ENCODE measurements at places on chromosomes 3 and 15.

- no peak for DNase-seq
These were observed 87.7 kb downstream of the NEO1 start for GRCh38 chr15:73139744-73140553.

GRCh38 chr3:8352475-8352874, 149.1 kb upstream of the LMCD1 start:
- no peak for DNase-seq

GRCh38 chr3:119296727-119297122, 2.5 kb downstream of the ARHGAP31 start:
- no peak for DNase-seq

DNA sequence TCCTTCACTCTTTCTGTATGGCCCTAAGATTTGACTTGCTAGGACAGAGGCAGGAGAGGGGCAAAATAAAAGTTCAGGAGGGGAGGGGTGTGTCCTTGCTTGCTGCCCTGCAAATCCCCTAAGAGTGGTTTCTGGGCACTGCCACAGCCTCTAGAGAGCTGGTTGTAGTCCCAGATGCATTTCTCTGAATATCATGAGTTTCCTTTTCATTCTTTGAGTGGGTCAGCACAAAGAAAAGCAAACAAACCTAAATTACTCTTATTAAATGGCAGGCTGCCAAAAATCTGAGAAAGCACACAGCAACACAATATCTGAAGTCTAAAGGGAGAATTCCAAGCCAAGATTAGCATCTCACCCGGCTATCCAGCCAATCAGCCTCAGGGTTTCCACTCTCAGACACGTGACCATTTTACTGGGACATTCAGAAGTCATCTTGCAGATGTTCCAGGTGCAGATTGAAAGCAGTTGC, 919.3 kb downstream of the TUSC7 start:
- no peak for DNase-seq

- DNase-seq, result no peak
These were observed 64.9 kb downstream of the COL8A1 start for GRCh38 chr3:99702953-99703943.

DNA sequence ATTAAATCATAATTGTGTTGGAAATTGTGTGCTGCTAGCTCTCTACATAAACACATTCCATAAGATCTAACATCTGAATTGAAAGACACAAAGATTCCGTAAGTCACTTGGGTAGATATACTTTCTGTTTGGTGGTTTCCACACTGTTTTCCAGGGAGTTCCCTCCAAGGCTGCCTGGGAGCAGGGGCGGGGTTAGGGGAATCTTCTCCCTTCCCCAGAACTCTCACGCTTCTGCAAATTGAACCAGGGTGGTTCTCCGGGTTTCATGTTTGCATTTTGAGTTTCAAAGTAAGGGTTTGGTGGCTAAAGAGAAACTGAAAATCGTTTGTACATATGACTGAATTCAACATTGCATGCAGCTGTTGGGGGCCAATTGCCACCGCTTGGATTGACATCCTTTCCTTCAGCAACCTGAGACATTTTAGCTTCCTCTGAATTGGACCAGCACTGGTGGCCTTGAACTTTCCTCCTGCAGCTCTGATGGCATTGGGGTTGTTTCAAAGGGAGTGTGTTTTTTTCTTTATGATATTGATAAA, 192.7 kb upstream of the FEZF2 start:
- DNase-seq, result no peak

GRCh38 chr3:132625613-132626012, 28.5 kb downstream of the ACKR4 start:
- DNase-seq, result no peak

DNA sequence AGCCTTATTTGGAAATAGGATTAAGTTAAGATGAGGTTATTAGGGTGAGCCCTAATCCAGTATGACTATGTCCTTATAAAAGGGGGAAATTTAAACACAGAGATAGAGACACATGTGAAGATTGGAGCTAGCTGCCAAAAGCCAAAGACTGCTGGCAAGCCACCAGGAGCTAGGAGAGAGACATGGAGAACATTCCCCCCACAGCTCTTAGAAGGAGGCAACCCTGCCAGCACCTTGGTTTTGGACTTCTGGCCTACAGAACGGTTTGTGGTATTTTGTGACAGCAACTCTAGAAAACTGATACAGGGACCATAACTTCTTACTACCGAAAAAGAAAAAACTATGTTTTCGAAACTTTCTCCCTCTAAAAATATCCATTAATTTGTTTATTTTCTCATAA, 245.3 kb upstream of the RARB start:
- no peak for DNase-seq

DNA sequence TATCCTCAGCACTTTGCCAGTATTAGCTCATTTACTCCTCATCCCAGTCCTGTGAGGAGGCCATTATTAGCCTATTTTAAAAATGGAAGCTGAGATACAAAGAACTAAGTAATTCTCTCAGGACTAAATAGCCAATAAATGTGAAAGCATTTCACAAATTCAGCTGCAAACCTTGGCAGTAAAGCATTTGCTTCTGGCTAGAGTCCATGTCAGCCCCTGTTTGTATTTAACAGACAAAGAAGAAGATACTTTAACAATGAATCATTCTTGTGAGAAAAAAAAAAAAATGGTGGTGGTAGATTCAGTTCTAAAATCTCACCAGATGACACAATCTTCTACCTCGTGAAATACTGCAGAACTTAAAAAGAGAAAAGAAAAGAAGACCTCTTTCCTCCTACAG, 85.0 kb upstream of the CNTN6 start:
- DNase-seq, result no peak

DNA sequence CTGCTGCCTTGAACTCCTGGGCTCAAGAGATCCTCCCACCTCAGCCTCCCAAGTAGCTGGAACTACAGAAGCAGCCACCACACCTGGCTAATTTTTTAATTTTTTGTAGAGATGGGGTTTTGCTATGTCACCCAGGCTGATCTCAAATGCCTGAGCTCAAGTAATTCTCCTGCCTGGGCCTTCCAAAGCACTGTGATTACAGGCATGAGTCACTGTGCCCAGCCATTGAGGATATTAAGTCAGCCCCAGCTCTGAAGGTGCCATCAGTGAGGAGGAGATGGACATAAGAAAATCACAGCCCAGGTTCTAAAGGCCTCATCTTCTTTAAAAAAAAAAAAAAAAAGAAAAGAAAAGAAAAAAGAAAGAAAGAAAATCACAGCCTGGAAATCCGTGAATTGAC, 26.6 kb upstream of the PSTPIP1 start:
- DNase-seq, result no peak

DNA sequence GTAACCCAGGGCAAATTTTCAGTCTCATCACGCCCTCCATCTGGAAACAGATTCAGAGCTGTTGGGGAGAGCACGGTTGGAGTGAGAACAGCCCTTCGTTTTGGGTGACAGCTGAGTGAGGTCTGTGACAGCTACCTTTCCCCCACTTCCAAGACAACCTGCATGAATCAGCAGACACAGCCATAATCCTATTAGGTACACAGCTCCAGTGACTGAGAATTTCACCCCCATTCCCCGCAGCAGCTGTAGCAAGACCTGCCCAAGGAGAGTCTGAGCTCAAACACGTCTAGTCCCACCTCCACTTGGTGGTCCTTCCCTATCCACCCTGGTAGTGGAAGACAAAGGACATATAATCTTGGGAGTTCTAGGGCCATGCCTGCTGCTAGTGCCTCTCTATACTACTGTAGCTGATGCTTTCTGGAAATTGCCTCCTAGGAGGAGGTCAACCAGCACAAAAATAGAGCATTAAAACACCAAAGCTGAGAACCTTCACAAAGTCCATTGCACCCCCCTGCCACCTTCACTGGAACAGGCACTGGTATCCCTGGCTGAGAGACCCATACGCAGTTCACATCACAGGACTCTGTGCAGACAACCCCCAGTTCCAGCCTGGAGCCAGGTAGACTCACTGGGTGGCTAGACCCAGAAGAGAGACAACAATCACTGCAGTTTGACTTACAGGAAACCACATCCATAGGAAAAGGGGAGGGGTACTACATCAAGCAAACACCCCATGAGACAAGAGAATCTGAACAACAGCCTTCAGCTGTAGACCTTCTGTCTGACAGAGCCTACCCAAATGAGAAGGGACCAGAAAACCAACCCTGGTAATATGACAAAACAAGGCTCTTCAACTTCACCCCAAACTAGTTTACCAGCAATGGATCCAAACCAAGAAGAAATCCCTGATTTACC, 448.6 kb upstream of the CBLB start:
- no peak for DNase-seq

DNA sequence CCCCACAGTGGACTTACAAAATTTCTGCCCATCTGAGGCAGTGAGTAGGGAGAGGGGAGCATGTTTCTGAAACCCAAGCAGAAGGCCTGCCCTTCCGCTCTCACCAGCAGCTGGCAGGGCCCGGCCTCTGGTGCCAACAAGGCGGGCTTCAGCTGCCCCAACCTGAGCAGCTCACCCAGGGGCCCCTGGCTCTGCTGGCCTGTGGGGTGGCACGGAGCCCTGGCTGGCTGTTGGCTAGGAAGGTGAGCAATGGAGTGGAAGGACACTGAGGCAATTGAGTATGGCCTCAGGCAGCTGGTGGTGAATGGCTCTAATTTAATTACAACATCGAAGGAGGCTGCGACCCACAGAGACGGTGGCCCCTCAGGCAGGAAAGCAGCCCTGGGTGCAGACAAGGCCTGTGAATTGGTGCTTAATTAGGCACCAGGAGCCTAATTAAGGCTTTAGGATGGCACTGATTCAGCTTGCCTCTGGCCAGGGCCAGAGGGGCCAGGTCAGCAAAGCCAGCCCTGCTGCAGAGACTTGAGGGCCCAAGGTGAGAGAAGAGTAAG, 60.9 kb downstream of the ST8SIA2 start:
- DNase-seq, result no peak

DNA sequence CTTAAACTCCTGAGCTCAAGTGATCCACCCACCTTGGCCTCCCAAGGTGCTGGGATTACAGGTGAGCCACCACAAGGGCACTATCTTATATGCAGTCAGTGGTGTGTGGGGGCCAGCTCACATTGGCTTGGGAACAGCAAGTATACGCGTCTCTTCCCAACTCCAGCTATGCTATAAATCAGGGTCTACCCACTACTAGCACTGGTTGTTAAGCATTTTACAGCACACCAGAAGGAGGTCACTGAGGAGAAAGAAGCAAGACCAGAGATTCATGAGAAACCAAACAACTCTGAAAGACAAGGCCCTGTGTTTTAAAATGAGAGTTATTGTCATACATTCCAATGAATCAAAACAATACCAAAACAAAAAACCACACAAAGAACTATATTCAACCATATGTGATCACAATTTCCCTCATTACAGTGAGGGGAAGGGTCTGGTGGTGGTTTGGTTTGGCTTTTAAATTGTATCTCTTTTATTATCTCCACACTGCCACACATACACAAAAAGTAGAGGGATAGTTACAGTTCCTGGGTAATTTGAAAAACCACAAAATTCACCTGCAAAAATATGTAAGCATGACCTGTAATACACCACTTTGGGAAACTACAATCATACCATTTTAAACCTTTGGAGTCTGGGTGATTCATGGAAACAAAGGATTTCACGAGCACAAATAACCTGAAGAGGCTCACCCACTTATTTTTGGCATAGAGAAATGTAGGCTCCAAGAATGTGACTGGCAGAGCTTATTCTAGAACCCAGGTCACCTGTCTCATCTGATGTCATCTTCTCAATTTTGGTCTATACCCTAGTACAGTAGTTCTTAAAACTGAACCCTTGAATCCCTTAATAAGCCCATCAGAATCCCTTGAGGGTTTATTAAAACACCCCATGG, 5.2 kb downstream of the MAGI1 start:
- DNase-seq, result no peak

GRCh38 chr3:146554151-146554760, 9.8 kb upstream of the PLSCR1 start:
- DNase-seq, result no peak

GRCh38 chr15:48800811-48801455, 9.9 kb downstream of the CEP152 start:
- DNase-seq, result no peak

DNA sequence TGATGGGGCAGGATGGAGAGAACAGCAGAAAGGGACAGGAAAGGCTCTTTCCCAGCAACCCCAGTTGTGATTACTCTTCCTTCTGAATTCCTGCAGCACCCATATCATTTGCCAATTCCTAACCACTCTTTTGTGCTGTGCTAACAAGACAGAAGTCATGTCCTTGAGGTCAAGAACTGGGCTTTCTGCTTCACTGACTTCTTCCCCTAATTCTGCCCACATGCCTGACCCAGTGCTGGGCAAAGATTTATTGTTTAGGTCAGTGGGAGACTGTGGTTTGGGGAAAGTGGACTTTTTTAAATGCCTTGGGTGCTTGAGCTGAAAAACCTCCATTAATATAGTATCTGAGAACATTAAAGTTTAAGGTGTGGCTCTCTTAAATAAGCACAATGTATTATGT, 4.2 kb upstream of the EFCAB12 start:
- DNase-seq, result no peak

- DNase-seq, result no peak
These were observed 150.9 kb upstream of the UBE2E2 start for GRCh38 chr3:23052208-23052607.

- DNase-seq, result peak; percentile 88
These were observed 99.3 kb downstream of the BDH1 start for GRCh38 chr3:197456261-197457091.

- DNase-seq, result no peak
These were observed 86.1 kb downstream of the PLCH1 start for GRCh38 chr3:155658671-155659261.

DNA sequence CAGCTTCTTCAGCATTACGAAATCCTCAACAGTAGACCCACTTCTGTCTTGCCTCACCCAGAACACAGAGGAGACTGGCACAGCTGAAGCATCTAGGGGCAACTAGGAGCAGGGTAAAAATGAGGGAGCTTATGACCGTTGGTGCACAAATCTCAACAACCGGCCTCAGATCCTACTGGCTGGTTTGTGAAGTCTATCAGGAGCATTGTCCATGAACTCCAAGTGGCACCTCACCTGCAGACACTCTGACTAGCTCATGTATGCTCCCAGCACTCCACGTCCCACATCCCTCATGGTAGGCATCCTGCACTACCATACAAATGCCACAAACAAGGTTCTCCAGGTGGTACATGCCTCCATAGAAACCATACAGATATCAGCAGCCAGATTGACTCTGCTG, 163.1 kb downstream of the TLE3 start:
- peak; percentile 19 for DNase-seq

DNA sequence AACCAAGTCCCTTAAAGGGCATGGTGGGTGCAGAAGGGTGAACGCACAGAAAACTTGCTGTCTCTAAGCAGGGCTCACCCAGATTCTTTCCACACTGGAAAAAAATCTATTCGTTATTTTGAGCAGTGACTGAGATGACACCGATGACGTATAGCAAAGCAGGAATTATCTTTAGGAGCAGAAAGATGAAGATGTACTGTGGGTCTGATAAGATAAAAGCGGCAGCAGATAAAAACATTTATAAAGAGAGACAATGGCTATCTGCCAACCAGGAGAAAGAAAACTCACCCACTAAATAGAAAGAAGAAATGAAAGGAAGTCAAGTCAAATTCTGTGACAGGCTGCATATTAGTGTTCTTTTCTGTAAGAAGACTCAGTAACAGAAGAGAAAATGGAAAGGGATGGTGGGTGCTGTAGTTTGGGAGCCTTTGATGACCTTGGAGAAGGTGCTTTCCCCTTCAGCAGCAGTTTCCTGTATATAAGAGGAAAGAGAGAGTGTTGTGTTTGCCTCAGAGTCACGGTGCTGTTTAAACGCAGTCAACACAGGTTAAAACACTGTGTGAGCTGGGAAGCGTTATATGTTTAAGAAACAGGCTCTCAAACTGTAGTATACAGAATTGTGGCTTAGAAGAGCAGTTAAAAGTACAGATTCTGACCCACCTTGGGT, 111.6 kb downstream of the AQP9 start:
- DNase-seq, result no peak

Measured in ecto neural progenitor cell (in vitro differentiated cells).